Right lobe of liver (tissue), 6 donors: ENCODE measurements at places on chromosomes 6 and 20. TPM values are rescaled to one million over a fixed set of nuclear protein-coding genes. Genes with fewer than 3 reads are reported as not detected.

- no peak overlapping the region for H3K27ac ChIP-seq
- no peak overlapping the region for H3K4me3 ChIP-seq
- H3K4me1 ChIP-seq: no peaks in the 10 kb centered on the region
Measured at GRCh38 chr20:24376311-24377099, 92.9 kb upstream of the SYNDIG1 start.

- DNase-seq: no peak
- H3K4me3 ChIP-seq: no peak overlapping the region
- H3K27ac ChIP-seq: no peak overlapping the region
- H3K27me3 ChIP-seq: no peaks in the 10 kb centered on the region
- H3K4me1 ChIP-seq: no peaks in the 10 kb centered on the region
- peaks cover 6% of the 10 kb centered on the region for H3K36me3 ChIP-seq
Measured at GRCh38 chr6:126016591-126016990, 30.3 kb downstream of the TRMT11 start.

- H3K4me3 ChIP-seq: no peak overlapping the region
- H3K4me1 ChIP-seq: no peaks in the 10 kb centered on the region
- no peaks in the 10 kb centered on the region for H3K27me3 ChIP-seq
Measured at GRCh38 chr6:125379174-125379573, 77.4 kb upstream of the HDDC2 start.

The RAD21L1 gene
- total RNA-seq: not detected

The GPSM3 gene
- 5.9 TPM for total RNA-seq
